ENCODE measurements at places on chromosomes 16 and 17.

- DNase-seq = no peak
Observed at GRCh38 chr16:46728806-46729205, 19.3 kb downstream of the MYLK3 start.

DNA sequence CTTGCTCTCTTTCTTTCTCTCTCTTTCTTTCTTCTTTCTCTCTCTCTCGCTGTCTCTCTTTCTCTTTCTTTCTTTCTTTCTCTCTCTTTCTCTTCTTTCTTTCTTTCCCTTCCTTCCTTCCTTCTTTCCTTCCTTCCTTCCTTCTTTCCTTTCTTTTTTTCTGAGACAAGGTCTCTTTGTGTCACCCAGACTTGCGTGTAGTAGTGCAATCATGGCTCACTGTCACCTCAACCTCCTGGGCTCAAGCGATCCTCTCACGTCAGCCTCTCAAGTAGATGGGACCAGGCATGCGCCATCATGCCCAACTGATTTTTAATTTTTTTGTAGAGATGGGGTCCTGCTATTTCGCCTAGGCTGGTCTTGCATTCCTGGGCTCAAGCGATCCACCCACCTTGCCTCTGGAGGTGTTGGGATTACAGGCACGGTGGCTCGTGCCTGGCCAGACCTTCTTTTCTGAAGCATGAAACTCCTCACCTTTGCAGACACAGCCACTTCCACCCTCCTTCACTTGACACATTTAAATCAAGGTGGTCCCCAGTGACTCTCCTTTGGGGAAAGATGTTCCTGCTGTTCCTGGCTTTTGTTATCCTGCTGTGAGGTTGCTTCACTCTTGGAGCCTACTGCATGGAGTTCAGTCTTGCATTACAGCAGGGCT is 26.8 kb upstream of the NKD1 start:
- DNase-seq = no peak

GRCh38 chr16:57179215-57179828 is 6.5 kb downstream of the PSME3IP1 start:
- DNase-seq = no peak

DNA sequence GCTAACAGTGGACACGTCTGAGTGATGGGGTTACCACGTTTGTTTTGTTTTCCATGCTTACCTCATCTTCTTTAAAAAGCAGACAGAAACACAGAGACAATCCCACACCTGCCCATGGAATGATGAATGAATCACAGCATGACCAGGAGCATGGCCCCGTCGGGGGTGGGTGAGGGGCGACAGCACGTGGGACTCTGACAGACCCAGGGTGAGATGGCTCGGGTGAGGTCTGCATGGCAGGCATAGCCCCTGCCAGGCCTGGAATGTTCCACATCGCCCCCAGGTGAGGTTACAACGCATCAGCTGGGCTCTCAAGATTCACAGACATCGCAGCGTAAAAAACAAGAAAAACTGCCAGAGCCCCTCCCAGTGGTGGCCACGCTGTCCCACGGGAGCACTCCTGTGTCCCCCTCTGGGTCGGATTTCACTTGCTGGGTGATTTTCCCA is 18.1 kb downstream of the SLC7A5 start:
- DNase-seq = peak; percentile 73

DNA sequence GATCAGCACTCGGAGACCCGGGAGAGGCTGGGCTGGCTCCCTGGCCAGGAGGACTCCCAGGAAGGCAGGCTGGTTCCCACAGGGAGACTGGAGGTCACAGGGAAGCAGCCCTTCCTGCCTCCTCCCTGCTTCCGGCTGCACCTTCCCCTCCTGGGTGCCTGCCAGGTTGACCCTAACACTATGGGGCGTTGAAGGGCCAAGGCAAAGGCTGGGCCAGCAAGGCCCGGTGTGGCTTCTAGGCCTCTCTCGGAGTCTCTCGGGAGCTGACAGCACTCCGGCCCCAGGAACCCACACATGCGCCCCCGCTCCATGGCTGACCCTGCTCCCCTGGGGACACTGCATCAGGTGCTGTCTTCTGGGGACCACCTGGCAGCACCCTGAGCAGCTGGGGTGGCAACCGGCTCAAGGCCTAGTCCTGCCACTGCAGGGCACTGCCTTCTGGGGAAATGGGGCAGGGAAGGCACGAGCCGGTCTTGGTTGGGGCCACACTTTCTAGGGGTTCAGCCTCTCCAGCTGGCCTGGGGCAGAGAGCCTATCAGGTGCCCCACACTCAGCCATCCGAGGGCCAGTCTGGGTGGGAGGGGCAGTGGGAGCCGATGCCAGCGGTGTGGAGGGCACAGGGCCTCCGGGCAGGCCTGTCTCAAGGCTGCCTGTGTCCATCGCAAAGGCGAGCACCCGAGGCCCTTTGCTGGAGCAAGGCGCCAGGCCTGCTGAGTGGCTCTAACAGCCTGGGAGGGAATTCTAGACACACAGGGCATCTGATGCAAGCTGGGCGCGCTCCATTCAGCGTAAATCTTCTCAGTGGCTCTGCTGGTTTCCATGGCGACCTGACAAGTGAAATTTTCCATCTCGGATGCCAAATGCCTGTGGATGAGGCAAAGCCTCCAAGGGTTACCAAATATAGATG is 5.6 kb upstream of the MTSS2 start:
- no peak for DNase-seq

- DNase-seq = no peak
Observed at GRCh38 chr16:71568551-71568950, 8.3 kb downstream of the TAT start.

DNA sequence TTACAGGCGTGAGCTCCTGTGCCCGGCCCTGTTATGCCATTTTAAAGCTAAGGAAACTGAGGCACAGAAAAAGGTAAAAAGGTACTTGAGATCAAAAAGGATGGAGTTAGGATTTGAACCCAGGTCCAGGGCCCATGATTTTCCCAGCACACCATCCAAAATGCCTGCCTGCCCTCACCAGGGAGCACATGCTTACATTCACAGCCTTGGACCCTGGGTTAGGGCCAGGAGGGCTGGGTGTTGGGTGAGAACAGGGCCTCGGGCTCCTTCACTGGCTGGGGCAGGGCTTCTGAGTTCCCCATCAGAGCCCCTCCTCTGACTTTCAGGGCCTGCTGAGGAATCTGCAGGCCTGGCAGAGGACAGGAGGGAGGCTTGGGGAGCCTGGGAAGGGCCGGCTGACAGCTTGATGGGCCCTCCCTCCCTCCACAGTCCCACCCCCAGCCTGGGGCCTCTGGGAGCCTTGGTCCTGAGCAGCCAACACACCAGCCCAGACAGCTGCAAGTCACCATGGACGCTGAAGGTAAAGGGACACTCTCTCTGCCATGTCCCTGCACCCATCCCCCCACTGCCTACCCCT is at the start of gene QPRT:
QPRT (plus strand) TSS at position 490 of the 577 bp plus-strand sequence; CDS start at position 508, 18 bp downstream.
- no peak for DNase-seq

- no peak for DNase-seq
Observed at GRCh38 chr17:7748076-7748775, 30.7 kb downstream of the DNAH2 start.

GRCh38 chr16:84953190-84953746 is 58.1 kb downstream of the ZDHHC7 start:
- no peak for DNase-seq

DNA sequence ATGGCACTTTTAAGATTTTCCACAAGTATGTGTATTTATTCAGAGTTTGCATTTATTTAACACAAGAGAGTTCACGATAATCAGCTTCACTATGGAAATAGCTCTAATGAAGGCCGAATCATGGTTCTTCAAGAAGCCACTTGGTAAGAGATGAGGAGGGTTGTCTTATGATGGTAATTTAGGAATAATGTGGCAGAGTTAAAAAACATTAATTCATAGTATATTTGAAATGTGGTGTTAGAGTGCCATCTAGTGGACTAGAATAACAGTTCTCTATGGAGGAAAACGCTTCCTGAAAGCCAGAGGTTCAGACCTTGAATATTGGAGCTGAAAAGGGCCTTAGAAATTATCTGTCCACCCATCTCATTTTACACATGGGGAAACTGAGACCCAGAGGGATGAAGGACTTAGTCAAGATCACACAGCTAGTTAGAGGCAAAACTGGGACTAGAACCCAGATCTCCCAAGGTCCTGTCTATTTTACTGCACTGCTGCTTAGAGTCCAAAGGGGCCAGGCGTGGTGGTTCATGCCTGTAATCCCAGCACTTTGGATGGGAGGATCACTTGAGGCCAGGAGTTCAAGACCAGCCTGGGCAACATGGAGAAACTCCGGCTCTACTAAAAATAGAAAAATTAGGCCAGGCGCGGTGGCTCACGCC is 33.8 kb upstream of the KPNB1 start:
- peak; percentile 49 for DNase-seq

DNA sequence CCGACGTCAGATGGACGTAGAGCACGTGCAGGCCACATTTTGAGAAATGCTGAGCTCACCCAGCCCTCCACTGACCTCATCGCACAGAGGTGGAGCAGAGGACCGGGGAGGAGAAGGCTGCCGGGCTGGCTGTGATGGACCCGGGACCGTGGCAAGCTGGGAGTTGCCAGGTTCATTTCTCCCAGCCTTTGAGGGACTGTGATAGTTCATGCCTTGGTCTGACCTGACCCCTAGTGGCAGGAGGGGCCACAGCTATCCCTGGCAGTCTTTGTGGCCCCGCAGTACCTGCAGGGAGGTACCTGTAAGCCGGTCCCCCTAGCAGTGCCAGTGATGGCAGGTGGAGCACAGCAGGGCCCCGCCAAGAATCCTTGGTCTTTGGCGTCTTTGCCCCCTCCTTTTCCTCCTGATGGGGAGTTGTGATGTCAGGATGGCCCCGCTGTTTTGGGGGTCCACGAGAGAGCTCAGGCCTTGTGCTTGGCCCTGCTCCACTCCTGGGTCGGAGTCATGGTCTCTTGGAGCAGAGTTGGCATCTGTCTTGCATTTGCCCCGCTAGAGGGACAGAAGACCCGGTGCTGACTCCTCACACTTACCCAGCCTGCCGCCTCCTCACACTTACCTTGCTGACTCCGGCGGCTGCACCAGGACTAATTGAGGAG is 50.4 kb downstream of the OR1D5 start:
- DNase-seq = peak; percentile 38

DNA sequence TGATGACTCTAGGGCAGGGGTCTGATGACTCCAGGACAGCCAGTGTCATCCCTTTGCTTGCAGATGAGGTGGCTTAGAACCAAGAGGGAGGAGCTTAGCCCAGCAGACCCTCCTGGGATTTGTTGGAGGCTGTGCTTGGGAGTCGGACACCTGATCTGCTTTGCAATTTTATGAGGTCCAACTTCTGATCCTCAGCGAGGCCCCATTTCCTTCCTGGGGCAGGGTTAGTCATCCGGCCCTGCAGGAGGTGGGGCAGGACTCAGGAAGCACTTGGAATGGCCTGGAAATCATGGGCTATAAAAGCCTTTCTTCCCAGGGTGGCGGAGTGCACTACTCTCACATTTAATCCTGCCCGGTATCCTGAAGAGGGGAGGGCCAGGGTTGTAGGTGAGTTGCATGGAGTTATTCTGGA is 168.5 kb downstream of the MSI2 start:
- DNase-seq = peak; percentile 26

GRCh38 chr17:48546924-48547807 is 2.3 kb upstream of the HOXB2 start:
- no peak for DNase-seq

GRCh38 chr16:81447383-81448101 is 2.9 kb downstream of the CMIP start:
- peak; percentile 49 for DNase-seq

- DNase-seq = no peak
Observed at GRCh38 chr17:78408476-78409050, 30.1 kb downstream of the PGS1 start.

DNA sequence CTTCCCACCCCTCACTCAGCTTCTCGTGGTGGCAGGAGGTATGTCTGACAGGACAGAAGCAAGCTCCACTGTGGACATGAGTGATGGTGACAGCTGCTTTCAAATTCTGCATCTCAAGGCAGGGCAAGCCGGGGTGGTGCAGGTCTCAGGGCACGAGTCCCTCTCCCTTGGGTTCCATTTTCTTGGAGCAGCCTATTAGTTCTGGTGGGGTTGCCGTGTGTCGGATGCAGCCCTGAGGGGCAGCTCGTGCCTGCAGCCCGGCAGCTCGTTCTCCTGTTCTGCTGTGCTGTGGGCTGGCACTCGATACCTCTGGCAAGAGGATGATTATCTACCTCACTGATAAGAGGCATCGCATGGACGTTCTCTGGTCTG is 16.5 kb upstream of the CLEC18C start:
- no peak for DNase-seq

DNA sequence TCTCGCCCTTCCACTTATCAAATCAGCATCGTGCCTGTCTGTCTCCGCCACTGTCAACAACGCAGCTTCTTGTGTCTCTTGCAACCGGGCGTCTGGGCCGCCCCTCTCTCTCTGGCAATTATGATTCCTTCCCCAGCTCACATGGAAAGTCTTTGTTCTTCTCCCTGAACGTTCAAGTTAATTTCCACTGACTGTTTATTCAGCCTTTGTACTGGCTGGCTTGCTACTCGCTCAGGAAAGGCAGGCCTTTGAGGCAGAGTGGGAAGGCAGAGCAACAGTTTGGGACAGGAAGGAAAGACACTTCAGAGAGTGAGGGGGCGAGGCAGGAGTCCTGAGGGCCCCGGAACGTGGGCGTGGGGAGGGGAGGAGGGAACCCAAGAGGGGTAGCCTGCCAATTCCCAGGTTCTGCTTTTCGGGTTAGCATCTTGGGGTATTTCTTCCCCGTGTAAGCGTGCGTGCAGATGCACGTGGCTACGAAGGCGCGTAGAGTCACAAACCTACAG is 50.8 kb downstream of the AKAP1 start:
- DNase-seq = no peak

DNA sequence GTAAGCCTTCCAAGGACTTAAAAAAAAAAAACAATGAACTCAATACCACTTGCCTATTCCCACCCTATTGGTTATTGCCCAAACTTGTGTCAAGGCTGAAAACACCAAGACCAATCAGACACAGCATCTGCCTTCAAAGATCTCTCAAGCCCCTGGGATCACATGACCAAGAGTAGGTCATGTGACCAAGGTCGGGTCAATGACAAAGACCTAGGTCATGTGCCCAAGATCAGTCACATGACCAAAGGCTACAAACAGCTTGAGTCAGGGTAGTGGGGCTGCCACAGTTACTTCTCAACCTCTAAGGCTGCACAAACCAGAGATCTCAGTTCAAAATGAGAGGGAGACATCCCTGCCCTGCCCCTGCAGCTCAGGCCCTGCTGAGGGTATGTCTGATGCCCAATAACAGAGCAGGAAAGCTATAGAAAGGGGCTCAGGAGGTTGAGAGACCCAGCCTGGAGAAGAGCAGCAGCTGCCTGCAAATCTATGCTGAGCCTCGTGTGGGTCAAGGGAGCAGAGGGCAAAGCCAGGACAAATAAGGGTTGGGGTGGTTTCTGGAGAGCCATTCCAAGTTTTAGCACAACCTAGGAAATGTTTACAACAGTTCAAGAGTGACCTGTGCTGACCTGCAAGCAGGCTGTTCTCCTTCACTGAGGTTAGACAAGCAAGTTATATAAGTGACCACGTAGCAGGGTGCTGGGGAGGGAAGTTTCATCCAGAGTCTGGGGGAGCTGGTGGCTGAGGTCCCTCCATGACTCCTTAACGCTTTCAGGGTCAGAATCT is 48.8 kb downstream of the PIMREG start:
- no peak for DNase-seq

DNA sequence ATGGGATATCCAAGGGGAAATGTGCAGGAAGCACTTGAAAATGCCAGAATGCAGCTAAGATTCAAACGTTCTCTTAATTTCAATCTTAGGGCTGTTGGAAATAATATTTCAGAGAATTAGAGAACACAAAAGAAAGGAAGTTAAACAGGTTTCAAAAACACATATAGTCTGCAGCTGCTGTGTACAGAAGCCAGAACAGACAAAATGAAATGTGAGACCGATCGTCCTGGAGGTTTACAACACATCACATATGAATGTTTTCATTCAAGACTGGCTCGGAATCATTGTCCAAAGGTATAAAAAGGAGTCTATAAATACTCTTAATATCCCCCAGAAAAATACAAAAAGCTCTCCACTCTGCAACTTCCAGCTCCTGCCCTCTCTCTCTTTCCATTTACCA is 14.3 kb downstream of the CYTH1 start:
- DNase-seq = no peak

- peak; percentile 57 for DNase-seq
Observed at GRCh38 chr17:53193044-53193443, 629.7 kb upstream of the KIF2B start.
